ENCODE measurements at places on chromosomes 7 and 10. TPM values are rescaled to one million over a fixed set of nuclear protein-coding genes. Genes with fewer than 3 reads are reported as not detected.

The COL17A1 gene
- total RNA-seq, result under 0.01 TPM

The PKD2L1 gene
- total RNA-seq, result not detected

The ABCC2 gene
- total RNA-seq, result 0.33 TPM

The ANKRD61 gene
- not detected for total RNA-seq

The AGR2 gene
- not detected for total RNA-seq

The TAC1 gene
- total RNA-seq, result not detected

The IKZF1 gene
- not detected for total RNA-seq

The COL26A1 gene
- total RNA-seq, result not detected

The AKR1C2 gene
- total RNA-seq, result 62.1 TPM
